ENCODE measurements at places on chromosomes 3 and 15.

GRCh38 chr15:79122991-79123390 is 32.4 kb upstream of the RASGRF1 start:
- DNase-seq = no peak

GRCh38 chr15:79602180-79602579 is 170.0 kb downstream of the MINAR1 start:
- no peak for DNase-seq

GRCh38 chr3:148008591-148008990 is 599.4 kb downstream of the ZIC1 start:
- DNase-seq = no peak

DNA sequence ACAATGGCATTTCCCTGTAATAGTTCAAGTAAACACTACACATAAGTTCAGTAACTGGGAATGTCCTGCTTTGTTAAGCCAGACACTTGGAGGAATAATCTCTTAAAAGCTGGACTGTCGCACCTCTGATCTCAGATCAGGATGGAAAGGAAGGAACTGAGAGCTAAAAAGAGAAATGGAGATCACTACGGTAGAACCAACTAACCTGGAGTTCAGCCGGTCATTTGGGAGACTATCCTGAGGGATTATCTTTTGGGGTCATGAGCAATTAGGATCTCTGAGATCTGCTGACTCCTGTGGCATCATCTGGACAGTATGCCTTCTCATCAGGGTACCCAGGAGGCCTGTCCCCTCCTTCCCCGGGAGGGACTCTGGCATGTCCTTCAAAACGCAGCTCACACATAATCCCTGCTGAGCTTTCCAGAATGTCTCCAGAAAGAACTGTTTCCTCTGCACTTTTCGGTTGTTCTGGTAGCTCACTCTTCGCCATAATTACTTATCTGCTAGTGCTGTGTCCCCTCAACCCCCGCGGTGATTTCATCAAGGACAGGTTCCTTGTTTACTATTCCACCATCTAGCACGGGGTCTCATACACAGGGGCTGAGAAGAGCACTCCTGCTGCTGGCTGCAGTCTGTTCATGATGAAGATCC is 115.6 kb downstream of the SENP2 start:
- peak; percentile 19 for DNase-seq

- no peak for DNase-seq
Observed at GRCh38 chr3:14788644-14789043, 30.1 kb upstream of the FGD5 start.

- DNase-seq = peak; percentile 73
Observed at GRCh38 chr3:99875929-99876841, 58.5 kb downstream of the CMSS1 start.

GRCh38 chr3:146106986-146107385 is 54.0 kb downstream of the PLOD2 start:
- no peak for DNase-seq

- DNase-seq = no peak
Observed at GRCh38 chr3:33732394-33732793, 14.3 kb upstream of the CLASP2 start.

DNA sequence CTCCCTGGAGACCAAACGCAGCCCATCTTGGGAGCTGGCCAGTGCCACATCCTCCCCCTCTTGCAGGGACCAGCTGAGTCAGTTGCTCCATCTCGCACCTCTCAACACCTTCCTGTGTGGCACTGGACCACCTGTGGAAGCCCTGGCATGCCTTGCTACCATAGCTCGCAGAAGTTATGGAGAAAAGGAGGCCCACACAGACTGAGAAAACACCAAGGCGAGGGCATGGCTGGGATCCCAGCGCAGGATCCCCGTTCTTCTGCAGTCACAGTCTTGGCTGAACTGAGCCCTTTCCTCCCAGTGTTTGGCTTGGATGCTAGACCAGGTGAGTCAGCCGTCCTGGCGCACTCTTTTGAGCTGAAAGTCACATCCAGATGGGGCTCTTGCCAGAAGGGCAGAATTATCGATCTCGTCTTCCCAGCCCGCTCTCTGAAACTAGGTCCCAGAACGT is 46.9 kb downstream of the CHRD start:
- DNase-seq = no peak

DNA sequence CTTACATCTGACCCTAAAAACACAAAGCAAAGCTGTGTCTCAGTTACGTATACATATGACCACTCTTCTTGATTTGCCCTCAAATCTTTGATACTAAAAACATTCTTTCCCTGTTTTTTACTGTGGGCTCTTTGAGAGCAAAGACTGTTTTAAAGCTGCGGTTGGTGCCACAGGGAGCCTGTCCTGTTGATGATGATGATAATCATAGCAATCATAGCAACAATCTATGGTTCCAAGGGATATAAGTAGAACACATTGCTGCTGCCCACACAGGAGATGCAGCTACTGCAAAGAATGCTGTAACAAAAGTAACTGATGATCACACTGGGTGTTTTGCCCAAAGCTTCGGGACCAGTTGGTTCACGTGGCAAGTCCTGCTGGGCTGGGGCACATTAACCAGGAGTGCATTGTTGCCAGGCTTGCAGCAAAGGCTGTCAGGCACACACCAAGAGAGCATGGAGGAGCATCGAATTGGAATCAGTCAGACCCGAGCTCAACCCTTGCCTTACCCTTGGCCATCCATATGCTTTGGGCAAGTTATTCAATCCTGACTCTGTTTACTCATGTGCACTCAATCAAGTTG is 131.4 kb upstream of the EIF1B start:
- no peak for DNase-seq

- no peak for DNase-seq
Observed at GRCh38 chr3:25349828-25350724, 78.0 kb upstream of the RARB start.

- peak; percentile 93 for DNase-seq
Observed at GRCh38 chr3:16803019-16803418, 81.7 kb upstream of the PLCL2 start.

DNA sequence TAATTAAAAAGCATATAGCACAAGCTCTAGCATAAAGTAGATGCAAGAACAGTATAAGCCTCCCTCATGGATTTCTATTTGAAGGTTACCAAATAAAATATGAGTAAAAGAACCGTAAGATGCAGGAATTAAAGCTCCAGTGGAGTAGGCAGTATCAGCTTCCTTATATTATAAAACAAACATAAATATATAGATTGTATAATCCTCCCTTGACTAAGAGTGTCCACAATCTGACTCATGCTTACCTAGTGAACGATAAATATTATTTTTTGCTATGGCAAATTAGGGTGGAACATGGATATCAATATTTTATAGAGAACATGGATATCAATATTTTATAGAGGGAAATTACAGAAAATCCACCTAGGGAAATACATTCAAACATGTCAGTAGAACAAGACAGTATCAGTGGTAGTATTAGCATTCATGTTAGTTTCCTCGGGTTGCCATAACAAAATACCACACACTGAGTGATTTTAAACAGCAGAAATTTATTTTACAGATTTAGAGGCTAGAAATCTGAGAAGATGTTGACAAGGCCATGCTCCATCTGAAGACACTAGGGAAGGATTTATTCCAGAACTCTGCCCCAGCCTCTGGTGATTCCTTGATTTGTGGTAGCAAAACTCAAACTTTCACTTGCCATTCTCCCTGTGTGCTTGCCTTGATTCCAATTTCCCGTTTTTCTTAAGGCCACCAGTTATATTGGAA is 1521.3 kb downstream of the SI start:
- DNase-seq = no peak

- no peak for DNase-seq
Observed at GRCh38 chr3:173617490-173617889, 219.9 kb downstream of the NLGN1 start.

Data from NCI-H524 (cell line).